Panc1 (cell line): ENCODE measurements at places on chromosomes 11 and 22. TPM values are rescaled to one million over a fixed set of nuclear protein-coding genes. Genes with fewer than 3 reads are reported as not detected.

Gene SHANK2
- total RNA-seq: 1.7 TPM

- no peaks in the 10 kb centered on the region for H3K36me3 ChIP-seq
- no peak for DNase-seq
- H3K4me3 ChIP-seq: no peak overlapping the region
- peaks cover 2% of the 10 kb centered on the region; the same call in 1 of the 2 replicates for H3K4me1 ChIP-seq
Observed at GRCh38 chr11:130999086-130999485, 82.8 kb upstream of the SNX19 start.

GRCh38 chr22:19872779-19873137 is 18.1 kb upstream of the GNB1L start:
- H3K27me3 ChIP-seq: no peaks in the 10 kb centered on the region
- peaks cover 50% of the 10 kb centered on the region for H3K4me1 ChIP-seq
- H3K27ac ChIP-seq: peak overlapping the region; percentile 54
- no peak for DNase-seq
- H3K4me3 ChIP-seq: no peak overlapping the region

DNA sequence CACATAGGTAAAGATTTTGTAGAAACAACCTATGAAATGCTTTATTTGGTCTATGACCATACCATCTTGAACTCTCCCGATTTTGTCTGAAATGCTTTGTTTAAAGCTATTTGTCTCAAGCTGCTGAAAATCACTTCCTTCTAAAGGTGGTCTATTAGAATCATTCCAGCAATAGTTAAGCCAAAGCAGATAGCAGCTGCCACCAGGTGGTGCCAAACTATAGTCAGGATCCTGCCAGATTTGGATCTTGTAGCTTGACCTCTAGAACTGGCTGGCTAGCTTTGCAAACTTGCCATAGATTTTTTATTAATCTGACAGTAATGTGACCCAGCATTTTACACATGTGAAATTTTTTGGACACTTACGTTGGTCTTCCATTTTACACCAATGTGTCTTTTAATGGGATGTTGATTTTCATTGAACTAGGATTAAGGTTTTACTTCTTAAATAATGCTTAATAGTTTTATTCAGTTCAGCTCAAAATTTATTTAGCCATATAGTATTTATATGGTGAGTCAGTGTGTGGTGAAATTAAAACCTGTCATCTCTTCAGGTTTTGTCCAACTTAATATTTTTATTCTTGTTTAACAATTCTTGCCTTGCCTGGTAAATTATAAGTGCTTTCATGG is 19.7 kb downstream of the CTR9 start:
- no peaks in the 10 kb centered on the region for H3K4me1 ChIP-seq
- H3K27ac ChIP-seq: no peak overlapping the region
- peak; percentile 51 for DNase-seq
- no peaks in the 10 kb centered on the region for H3K27me3 ChIP-seq

GRCh38 chr11:83156996-83157593 is at the start of gene PCF11:
Gene PCF11 (plus strand): TSS chr11:83157131. CDS start chr11:83157440, 309 bp downstream.
- peak within 1 kb of the TSS; percentile 86 for H3K4me3 ChIP-seq
- no peaks in the 10 kb centered on the region for H3K27me3 ChIP-seq
- peaks cover 19% of the 10 kb centered on the region for H3K4me1 ChIP-seq
- DNase-seq: no peak
- H3K36me3 ChIP-seq: peaks cover 33% of the 10 kb centered on the region

DNA sequence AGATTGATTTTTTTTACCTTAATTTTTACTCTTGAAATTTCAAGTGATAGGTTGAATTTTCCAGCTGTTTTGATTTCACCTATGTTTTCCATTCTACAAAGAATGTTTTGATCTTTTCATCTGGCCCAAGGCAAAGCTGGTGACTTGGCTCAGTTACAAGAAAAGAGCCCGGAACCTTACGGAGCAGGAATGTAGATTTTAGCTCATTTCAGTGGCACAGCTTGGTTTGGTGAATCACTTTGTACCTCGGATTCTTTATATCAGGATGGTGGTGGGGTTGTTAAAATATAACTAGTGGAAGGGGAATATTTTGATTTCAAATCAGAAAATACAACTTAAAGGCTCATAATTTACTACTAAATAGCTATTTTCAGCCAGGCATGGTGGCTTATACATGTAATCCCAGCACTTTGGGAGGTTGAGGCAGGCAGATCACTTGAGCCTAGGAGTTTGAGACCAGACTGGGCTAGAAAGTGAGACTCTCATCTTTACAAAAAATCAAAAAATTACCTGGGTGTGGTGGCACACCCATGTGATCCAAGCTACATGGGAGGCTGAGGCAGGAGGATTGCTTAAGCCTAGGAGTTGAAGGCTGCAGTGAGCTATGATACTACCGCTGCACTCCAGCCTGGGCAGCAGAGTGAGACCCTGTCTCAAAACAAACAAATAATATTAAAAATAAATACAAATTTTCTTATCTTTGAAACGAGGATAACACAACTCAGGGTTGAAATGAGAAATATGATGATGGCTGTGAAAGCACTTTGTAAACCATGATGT is 9.4 kb upstream of the GRIK4 start:
- H3K27me3 ChIP-seq: no peaks in the 10 kb centered on the region
- no peak for DNase-seq
- H3K27ac ChIP-seq: no peak overlapping the region

DNA sequence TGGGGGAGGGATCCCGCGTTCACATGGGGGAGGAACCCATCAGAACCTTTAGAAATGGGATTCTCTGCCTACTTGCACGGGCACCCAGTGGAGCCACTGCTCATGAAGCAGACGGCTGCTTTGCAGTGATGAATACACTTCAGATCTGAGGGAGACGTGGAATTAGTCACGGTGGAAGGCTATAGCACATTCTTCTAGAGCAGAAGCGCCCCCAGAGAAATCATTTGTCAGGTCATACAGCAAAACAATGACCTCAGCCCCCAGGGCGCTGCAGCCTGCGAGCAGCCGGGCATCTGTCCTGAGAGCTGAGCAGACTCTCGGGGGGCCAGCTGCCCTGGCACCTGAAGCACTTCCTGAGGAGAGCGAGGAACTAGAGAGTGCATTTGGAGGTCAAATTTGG is 12.7 kb downstream of the TP53AIP1 start:
- no peak overlapping the region for H3K27ac ChIP-seq
- H3K36me3 ChIP-seq: no peaks in the 10 kb centered on the region
- H3K4me1 ChIP-seq: no peaks in the 10 kb centered on the region
- H3K27me3 ChIP-seq: 0 out of 2 replicates have a peak, but pooled peaks cover 6% of the 10 kb centered on the region
- no peak for DNase-seq

- no peak overlapping the region for H3K4me3 ChIP-seq
- no peaks in the 10 kb centered on the region for H3K36me3 ChIP-seq
- H3K27me3 ChIP-seq: no peaks in the 10 kb centered on the region
- DNase-seq: no peak
Observed at GRCh38 chr11:117181586-117182550, 3.3 kb downstream of the SIDT2 start.

Gene SLC22A6
- total RNA-seq: not detected

- H3K27me3 ChIP-seq: no peaks in the 10 kb centered on the region
- H3K27ac ChIP-seq: no peak overlapping the region
- no peak overlapping the region for H3K4me3 ChIP-seq
- H3K36me3 ChIP-seq: peaks cover 3% of the 10 kb centered on the region; the same call in 1 of the 2 replicates
Observed at GRCh38 chr11:134258577-134258976, 5.2 kb downstream of the ACAD8 start.

Gene MAPK8IP2
- 38.4 TPM for total RNA-seq
